HL-60 (cell line): ENCODE measurements at places on chromosomes 11 and 22.

GRCh38 chr11:64607381-64607985, 16.5 kb downstream of the SLC22A12 start:
- DNase-seq, result no peak

DNA sequence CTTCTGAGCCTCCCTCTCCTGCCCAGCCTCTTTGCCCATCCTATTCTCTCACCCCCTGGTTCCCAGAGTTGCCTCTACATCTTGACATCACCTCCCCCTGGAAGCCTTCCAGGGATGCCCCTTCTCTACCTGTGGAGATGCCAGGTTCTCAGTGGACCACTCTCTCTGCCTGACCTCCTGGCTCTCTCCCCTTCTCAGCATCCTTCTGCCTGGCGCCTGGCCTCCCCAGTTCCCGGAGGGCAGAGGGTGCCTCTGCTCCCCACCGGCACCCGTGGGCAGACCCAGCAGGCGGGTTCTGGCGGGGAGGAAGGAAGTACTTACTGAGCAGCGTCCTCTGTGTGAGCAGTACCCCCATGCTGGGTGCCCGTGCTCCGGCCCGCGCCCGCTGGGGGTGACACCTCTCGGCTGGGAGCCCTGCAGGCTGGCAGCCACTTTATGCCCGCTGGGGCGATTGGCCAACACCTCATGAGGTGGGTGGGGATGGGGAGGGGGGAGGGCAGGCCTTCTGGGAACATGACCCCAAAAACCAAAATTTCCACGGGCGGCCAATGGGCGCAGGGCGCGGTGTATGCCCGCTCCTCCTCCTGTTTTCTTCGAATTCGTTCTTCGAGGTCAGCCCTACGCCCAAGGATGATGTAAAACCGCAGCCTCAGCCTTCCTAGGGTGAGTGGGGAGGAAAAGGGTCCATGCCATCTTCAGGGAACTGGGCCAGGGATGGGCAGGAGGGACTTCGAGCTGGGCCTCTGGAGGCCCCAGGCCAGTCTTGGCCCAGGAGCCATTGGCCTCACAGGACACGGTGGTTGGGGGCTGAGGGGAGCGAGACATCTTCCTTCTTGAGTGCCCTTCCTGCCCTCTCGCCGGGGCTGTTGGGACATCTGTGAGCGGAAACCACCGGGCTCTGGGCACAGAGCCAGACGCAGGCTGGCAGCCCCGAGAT, at the start of gene OSM:
Gene OSM, minus strand, starts transcription at position 407 of the 937 bp plus-strand sequence. Its CDS starts 52 bp downstream, at position 355.
- peak; percentile 75 for DNase-seq

DNA sequence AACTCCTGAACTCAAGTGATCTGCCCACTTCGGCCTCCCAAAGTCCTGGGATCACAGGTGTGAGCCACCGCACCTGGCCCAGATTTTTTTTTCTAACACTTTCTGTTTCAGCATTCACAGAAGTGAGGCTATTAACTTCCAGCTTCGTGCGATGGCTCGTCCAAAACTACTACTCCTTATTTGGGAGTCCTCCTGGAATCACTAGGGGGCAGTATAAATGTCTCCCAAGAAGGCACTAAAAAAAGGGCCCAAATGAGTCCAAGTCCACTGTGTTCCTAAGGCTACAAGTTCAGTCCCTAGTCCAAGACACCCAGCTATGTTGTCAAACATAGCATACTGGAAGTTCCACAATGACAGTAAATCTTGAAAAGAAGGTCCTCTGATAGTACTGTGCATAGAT, 63.2 kb upstream of the BIRC3 start:
- DNase-seq, result no peak

GRCh38 chr11:66979336-66979980, 4.4 kb downstream of the C11orf86 start:
- no peak for DNase-seq

DNA sequence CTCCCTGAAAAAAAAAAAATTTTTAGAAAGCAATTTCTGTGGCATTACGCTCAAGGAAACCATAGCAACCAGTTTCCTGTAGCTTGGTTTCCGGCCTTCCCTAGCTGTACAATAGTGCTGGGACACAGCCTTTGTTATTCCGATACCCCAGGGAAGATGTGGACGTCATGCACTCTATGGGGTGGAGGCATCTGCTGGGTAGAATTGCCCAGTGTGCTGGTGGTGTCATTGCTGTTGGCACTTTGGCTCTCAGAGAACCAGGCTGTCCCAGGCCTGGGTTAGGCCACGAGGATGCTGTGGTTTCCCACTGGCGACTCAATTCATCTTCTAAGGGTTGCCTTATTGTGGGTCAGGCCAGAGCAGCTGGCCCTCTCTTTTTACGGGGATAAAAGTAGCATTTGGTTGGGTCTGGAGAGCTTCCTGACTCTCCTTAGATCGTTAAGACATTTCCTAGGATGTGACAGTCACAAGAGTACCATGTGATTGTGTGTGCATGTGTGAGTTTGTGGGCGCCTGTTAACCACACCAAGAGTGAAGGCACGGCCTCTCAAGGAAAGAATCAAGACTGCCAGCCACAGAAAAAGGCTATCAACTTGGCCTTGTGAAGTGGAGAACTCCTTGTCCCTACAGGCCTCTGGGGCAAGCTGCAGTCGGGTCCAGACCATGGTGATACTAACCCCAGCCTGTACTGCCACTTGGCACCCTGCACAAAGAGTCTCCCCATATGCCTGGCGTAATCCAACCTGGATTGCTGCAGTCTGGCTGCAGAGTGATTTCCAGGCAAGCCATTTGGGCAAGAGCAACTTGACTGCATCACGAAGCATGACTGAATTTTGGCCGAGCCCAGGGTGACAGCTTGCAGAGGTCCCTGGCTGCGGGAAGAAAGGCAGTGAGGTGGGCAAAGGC, 35.9 kb upstream of the NAV2 start:
- DNase-seq, result no peak

DNA sequence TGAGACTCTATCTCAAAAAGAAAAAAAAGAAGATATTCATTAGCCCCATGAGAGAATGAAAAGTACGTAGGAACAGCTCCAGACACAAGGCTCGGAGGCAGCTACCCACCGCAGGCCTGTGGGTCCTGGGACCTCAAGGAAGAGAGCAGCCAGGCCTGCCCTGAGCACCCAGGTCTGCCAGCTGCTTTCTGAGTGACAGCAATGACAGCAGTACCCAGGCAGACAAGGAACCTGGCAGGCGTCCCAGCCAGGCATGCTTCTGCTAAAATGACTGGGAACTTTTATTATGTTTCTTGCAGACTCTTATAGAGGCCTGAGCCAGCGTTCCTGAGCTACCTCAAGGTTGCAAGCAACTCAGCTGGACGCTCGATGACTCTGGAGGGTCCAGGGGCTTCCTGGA, 31.6 kb downstream of the CPT1A start:
- DNase-seq, result no peak

DNA sequence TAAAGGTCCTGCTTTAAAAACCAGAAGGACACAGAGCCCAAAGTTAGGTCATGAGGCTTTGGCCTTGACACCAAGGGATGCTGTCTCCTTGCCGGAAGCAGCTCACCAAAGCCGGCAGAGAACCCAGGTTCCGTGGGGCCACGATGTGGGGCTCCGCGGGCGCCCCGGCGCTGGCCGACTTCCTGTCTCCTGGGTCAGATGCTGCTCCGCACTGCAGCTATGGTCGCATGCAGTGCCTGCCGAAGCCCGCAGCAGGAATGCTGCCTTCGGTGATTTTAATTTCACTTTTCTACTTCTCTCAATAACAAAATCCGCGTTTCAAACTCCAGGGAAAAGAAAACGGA, 454 bp upstream of the OTUB1 start:
- DNase-seq, result peak; percentile 68

GRCh38 chr11:83661491-83662350, 375.6 kb upstream of the CCDC90B start:
- no peak for DNase-seq

DNA sequence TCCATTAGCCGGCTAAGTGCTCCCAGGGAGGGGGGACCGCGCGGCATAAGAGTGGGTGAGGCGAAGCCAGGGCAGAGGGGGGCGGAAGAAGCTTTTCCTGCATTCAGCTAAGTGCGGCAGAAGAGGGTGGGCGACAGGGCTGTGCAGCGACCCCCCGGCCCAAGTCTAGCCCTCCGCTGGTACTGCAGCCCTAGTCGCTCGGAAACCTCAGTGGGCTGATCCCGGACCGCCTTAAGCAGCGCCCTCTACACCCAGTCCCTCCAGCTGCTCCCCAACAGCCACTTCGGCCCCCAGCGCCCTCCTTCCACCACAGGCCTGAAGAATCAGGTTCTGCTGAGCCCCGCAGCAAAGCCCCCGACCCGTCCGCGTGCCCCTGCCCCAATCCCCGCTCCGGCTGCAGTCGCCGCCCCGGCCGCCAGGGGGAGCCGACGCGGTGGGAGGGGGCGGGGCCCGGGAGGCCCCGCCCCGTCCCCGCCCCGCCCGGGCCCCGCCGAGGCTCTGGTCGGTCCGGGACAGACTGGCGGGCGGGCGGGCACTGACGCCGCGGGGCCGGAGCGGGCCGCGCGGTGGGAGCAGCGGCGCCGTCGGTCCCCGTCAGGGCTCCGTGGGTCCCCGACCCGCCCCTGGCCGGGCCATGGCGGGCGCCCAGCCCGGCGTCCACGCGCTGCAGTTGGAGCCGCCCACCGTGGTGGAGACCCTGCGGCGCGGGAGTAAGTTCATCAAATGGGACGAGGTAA, at the start of gene PLCB3:
Gene PLCB3, plus strand, starts transcription at position 515 of the 737 bp plus-strand sequence. Its CDS starts 120 bp downstream, at position 635.
- DNase-seq, result peak; percentile 44

DNA sequence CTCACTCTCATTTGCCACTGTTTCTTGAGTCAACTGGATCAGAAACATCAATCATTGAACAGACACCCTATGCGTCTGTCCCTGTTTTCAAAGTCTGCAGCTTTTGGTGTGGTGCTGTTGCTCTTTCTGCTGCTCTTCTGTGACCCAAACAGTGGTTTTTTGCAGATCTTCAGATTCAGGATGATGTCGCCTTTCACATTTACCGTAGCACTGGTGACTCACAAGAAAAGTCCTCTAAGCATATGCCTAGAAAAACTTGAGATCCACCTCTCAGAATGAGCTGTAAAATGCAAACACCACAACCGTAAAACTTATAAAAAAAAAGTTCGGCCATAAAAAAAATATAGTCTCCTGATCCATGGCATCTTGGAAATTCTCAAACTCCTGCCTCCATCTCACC, 400.4 kb downstream of the NTM start:
- no peak for DNase-seq

GRCh38 chr11:14380947-14381561, 22.1 kb upstream of the RRAS2 start:
- DNase-seq, result peak; percentile 14

GRCh38 chr11:110712659-110713448, 617 bp upstream of the ARHGAP20 start:
- no peak for DNase-seq

- DNase-seq, result no peak
These were observed 416.3 kb downstream of the AASDHPPT start for GRCh38 chr11:106493751-106494150.

- peak; percentile 67 for DNase-seq
These were observed 53.1 kb upstream of the GRK2 start for GRCh38 chr11:67213178-67213621.

DNA sequence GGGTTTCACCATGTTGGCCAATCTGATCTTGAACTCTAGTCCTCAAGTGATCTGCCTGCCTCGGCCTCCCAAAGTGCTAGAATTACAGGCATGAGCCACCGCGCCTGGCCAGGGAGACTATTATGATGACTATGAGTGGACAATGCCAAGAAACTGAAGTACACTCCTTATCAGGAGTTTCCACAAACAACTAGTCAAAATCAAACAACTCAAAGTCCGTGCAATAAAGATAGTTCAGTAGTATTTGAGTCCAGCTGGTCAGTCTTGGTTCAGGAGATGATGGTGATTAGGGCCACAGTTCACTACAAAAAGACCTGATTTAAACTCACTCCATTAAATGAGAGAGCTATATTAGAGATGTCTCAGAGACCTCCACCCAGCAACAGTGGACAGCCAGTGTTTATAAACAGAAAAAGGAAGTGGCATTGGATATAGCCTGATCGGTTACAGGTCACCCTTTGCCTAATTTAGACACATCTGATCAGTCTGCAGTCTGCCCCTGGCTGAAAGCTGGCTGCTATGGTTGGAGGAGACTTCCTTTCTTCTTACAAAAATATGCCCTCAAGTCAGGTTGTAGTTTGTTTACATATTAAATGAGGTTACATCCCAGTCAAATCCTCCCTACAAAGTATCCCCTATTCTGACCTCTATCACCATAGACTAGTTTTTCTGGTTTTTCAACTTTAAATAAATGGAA, 17.0 kb downstream of the CD3E start:
- peak; percentile 38 for DNase-seq

- no peak for DNase-seq
These were observed 1374.2 kb downstream of the FAM181B start for GRCh38 chr11:81359476-81359875.

DNA sequence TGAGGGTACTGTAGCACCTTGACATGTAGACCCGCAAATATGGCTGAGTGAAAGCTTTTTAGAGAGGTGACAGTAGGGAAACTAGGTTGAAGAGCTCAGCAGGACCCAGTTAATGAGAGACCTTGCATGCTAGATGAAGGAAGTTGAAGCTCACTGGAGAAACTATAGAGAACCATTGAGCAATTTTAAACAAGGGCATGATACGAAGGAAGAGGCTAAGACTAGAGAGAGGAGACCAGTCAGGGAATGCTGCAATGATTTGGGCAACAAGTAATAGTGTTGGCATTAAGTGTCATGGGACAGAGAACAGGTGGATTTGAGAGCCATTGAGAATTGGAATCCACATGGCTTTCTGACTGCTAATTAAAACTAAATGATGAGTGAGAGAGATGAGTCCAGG, 4.1 kb downstream of the OLFML1 start:
- DNase-seq, result no peak

- no peak for DNase-seq
These were observed 198.3 kb upstream of the PGR start for GRCh38 chr11:101327908-101328307.

GRCh38 chr11:105720096-105720495, 110.2 kb downstream of the GRIA4 start:
- no peak for DNase-seq

GRCh38 chr22:24133187-24133965, 47.9 kb upstream of the SUSD2 start:
- DNase-seq, result no peak

- DNase-seq, result no peak
These were observed 66.4 kb downstream of the DGCR2 start for GRCh38 chr22:19055801-19056200.

DNA sequence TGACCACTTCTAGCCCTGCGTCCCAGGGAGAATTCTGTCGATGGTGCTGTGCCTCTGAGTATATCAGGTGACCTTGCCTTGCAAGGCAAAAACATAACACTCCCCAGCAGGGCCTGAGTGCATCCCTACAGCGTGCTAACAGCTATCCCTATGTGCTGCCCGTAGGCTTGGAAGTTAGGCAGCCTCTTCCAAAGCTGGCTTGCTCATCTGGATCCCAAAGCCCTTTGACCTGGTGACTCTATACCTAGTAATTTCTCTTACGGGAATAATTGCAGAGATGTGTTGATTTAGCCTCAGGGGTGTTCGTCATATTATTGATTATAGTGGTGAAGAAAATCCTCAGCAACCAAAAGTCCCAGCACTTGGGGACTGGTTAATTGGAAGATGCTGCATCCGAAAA, 32.6 kb upstream of the CRYBB3 start:
- DNase-seq, result no peak

GRCh38 chr11:73249304-73249703, 22.8 kb upstream of the P2RY6 start:
- no peak for DNase-seq

- DNase-seq, result no peak
These were observed 294.1 kb upstream of the MTNR1B start for GRCh38 chr11:92675303-92675702.

- DNase-seq, result no peak
These were observed 302.6 kb upstream of the FAT3 start for GRCh38 chr11:91921974-91922373.
